Activated CD8-positive, alpha-beta T cell treated with anti-CD3 and anti-CD28 coated beads, Interleukin-2, amount 10 ng/mL, durations not matched to agents 7 days and 5 days (primary cell): ENCODE measurements at places on chromosomes 11 and 22.

GRCh38 chr22:43892183-43892894, 526 bp upstream of the PNPLA5 start:
- DNase-seq: no peak

GRCh38 chr22:25563761-25564319, 635 bp upstream of the GRK3 start:
- peak; percentile 43 for DNase-seq

DNA sequence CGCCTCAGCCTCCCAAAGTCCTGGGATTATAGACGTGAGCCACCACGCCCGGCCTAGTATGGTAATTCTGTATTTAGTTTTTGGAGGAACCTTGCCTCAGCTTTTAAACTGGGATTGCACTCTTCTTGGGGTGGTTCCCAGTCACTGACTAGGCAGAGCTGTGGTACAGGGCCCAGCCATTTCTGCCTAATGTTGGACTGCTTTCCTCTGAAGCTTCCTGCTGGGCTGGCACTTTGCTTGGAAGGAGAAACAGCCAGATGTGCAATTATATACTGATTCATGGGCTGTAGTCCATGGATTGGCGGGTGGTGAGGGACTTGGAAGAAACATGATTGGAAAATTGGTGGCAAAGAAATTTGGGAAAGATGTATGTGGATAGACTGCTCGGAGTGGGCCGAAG, 17.6 kb upstream of the MCHR1 start:
- DNase-seq: no peak

DNA sequence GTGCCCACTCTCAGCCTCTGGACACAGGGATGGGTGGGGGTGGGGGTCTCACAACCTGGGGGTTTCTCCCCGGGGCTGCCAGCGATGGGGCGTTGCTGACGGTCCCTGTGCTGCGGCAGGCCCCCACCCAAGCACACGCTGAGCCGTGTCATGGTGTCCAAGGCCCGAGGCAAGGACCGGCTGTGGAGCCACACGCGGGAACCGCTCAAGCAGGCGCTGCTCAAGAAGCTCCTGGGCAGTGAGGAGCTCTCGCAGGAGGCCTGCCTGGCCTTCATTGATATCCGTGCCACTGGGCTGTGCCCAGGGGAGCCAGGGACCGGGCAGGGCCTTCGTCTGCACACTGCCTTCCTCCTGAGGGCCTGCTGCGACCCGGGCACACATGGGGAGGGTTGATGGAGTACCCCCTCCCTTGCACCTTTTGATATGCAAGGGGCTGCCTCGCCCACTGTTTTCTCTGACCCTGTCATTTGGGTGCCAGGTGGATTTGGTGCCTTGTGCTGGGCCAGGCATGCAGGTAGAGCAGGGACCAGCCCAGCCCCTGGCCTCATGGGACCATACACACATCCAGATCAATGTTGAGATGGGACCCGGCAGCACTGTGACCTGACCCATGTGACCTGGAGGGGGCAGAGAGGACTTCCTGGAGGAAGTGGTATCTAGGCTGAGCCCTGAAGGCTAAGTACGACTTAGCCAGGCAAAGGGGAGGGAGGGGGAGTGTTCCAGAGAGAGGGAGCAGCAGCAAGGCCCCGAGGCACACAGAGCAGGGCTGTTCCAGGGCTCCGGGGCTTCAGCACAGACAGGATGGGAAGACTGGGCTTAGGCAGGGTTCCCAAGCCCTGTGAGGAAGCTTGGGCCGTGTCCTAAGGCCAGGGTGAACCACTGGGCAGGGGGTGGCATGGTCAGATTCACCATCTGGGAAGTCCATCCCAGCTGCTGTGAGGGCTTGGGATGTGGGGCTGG, 75.2 kb downstream of the MYO7A start:
- DNase-seq: no peak
